B cell (primary cell): ENCODE measurements at places on chromosomes 13 and 19. TPM values are rescaled to one million over a fixed set of nuclear protein-coding genes. Genes with fewer than 3 reads are reported as not detected.

PEAK3 gene
- total RNA-seq = 0.71 and 0.90 TPM in 2 replicates

GRCh38 chr13:40273253-40274025 is 393.0 kb downstream of the FOXO1 start:
- H3K27me3 ChIP-seq = no peaks in the 10 kb centered on the region
- H3K4me1 ChIP-seq = peaks cover 28% of the 10 kb centered on the region
- no peak for DNase-seq
- H3K36me3 ChIP-seq = no peaks in the 10 kb centered on the region
- no peak overlapping the region for H3K27ac ChIP-seq

DNA sequence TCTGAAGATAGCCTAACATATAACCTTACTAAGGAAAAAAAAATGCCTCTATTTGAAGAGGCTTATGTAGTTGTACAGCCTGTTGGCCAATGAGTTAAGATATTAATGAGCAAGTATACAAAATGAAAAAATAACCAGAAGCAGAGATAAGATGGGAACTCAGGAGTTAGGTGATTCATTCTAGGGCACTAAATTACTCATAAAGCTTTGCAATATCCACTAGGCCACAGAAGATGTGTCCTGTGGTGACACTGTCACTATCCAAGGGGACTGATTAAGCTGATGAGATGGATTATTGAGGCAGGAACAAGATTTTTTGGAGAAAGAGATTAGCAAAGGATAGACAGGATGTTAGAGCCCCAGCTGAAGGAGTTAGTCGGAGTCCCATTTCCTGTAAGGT is 99.6 kb downstream of the LIG4 start:
- no peaks in the 10 kb centered on the region for H3K27me3 ChIP-seq
- H3K4me1 ChIP-seq = no peaks in the 10 kb centered on the region
- no peaks in the 10 kb centered on the region for H3K36me3 ChIP-seq
- H3K4me3 ChIP-seq = no peak overlapping the region

RGL3 gene
- total RNA-seq = 0.54 and 0.78 TPM in 2 replicates

DNA sequence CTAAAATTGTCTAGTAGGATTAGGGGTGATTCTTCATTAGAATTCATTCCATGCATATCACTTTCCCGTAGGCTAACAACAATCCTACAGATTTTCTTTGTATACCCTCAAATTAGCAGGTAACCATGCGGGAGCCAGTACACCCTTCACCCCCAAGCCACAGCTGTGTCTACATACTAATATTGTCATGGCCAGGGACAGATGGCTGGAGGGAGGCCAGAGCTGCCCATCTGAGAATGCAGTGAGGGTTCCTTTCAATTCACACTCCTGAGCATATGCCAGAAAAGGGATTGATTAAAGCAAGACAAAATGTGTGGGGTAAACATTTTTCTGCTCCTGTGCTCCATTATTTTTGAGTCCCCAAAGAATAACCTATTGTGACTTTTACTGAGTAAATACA is 68.9 kb downstream of the FREM2 start:
- no peak overlapping the region for H3K27ac ChIP-seq
- H3K36me3 ChIP-seq = no peaks in the 10 kb centered on the region
- no peaks in the 10 kb centered on the region for H3K4me1 ChIP-seq
- H3K27me3 ChIP-seq = no peaks in the 10 kb centered on the region
- DNase-seq = no peak
- no peak overlapping the region for H3K4me3 ChIP-seq

CLEC17A gene
- 121 and 127 TPM in 2 replicates for total RNA-seq
